Right atrium auricular region (tissue), 2 donors: ENCODE measurements at places on chromosomes 3 and 15.

DNA sequence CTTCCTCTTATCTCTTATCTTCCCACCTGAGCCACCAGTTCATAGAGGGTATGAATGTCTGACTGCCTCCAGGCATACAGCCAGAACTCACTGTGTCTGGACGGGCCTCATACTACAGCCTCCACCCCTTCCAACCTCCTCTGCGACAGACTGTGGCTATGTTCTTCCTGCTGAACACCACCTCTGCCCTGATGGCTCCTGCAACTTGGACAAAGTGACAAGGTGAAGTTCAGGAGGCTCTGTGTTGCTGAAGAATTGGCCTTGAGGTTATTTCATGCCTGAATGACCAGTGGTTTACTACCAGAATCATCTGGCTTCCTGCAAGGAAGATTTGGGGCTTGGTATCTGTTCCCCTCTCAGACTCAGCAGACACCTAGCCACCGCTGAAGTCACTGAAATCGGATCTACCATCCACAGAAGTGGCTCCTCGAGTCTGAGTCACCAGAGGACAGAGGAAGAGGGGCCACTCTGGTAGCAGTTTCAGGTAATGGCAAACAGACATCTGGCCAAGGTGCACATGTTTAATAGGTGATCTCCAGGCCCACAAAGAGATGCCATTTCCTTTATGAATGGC is 14.2 kb upstream of the ULK3 start:
- no peak overlapping the region for H3K4me3 ChIP-seq
- peaks cover 23% of the 10 kb centered on the region for H3K36me3 ChIP-seq
- H3K27me3 ChIP-seq = no peaks in the 10 kb centered on the region
- H3K27ac ChIP-seq = peak overlapping the region; percentile 25
- no peak for DNase-seq
- peaks cover 3% of the 10 kb centered on the region for H3K4me1 ChIP-seq

- H3K27me3 ChIP-seq = no peaks in the 10 kb centered on the region
- no peak for DNase-seq
- H3K27ac ChIP-seq = no peak overlapping the region
- no peak overlapping the region for H3K4me3 ChIP-seq
- H3K4me1 ChIP-seq = no peaks in the 10 kb centered on the region
Measured at GRCh38 chr3:71621825-71622537, 38.5 kb upstream of the FOXP1 start.

- H3K27ac ChIP-seq = peak overlapping the region; percentile 76
- no peaks in the 10 kb centered on the region for H3K27me3 ChIP-seq
- DNase-seq = no peak
- peaks cover 49% of the 10 kb centered on the region for H3K4me1 ChIP-seq
- H3K36me3 ChIP-seq = no peaks in the 10 kb centered on the region
Measured at GRCh38 chr3:13081603-13082360, 8.6 kb upstream of the IQSEC1 start.

DNA sequence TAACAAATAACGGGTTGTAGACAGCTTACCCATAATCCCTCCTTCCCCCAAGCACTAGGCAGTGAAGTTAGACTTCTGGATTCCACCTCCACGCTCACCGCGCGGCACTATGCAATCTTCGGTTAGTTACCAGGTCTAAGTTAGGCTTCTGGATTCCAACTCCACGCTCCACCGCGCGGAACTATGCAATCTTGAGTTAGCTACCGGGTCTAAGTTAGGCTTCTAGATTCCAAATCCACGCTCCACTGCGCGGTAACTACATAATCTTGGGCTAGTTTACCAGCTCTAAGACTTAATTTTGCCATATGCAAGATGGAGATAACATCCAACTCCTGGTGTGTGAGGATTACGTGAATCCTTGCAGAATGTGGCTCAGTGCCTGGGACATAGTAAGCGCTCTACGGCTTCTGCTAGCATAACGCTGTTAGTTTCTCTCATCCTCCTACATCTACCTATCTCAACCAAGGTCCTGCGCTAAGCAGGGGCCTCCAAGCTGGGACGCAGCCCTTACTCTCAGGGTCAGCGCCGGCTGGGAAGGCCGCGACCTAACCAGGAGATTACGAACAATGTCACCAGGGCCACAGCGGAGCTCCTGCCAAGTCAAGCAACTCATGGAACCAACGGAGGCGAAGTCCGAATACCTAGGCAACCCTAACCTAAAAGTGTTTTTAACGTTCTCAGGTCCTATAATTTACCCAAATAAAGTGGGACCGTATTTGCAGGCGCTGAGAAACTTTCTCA is 497 bp upstream of the RPLP1 start:
- peak overlapping the region; percentile 96 for H3K27ac ChIP-seq
- H3K36me3 ChIP-seq = peaks cover 33% of the 10 kb centered on the region
- H3K4me1 ChIP-seq = no peaks in the 10 kb centered on the region
- no peak for DNase-seq

- H3K27ac ChIP-seq = no peak overlapping the region
- H3K27me3 ChIP-seq = no peaks in the 10 kb centered on the region
- DNase-seq = no peak
Measured at GRCh38 chr3:54744291-54744690, 183.6 kb downstream of the LRTM1 start.

- H3K27me3 ChIP-seq = no peaks in the 10 kb centered on the region
- DNase-seq = no peak
- H3K4me3 ChIP-seq = no peak overlapping the region
- H3K4me1 ChIP-seq = peaks cover 14% of the 10 kb centered on the region
Measured at GRCh38 chr3:43369404-43370292, 83.3 kb downstream of the SNRK start.

DNA sequence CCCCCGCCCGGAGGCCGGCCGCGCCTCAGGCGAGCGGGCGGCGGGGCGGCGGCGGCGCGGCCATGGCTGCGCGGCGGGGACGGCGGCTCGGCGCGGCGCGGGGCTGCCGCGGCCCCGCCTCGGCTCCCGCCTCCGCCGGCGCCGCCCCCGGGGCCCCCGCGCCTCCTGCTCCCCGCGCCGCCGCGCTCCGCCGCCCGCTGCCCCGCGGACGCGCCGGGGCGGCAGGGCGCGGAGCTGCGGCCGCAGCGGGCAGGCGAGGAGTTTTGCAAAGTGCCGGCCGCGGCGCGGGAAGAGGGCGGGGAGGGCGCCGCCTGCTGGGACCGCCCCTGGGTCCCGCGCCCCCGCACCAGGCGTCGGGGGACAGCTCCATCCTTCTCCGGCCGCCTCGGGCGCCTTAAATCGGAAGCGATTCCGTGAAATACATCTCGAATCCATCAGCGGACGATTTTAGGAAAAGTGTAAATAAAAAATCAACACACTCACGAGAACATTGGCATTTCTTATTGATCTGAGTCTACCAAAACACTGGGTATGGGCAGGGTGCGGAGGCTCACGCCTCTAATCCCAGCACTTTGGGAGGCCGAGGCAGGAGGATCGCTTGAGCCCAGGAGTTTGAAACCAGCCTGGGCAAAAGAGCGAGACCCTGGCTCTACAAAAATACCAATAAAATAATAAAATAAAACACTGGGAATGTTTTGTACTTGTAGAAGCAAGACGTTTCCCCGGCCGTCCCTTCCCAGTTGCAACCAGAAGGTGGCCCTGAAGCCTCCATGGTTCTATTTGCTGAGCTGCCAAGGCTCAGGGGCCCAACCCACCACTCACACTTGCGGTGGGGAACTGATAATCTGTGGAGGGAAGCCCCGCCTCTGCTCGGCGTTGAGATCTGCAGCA is 136.9 kb downstream of the NUP210 start:
- H3K4me1 ChIP-seq = no peaks in the 10 kb centered on the region
- H3K27ac ChIP-seq = no peak overlapping the region
- DNase-seq = no peak
- H3K36me3 ChIP-seq = no peaks in the 10 kb centered on the region

DNA sequence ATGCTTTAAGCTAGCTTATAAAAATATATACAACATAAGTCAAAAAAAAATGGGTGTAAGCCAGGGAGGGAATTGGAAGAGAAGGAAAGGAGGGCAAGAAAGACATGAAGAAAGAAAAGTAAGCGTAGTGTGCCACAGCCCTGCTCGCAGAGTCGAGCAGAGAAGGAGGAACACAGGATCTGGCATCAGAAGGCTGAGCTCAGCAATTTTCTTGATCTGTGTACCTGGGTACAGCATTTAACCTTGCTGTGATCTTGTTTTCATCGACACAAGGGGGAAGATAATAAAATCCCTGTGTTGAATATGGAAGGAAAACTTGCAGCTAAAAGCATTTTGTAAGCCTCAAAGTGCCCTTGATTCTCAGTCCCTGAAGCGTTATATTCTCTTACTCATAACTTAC is 23.7 kb upstream of the C2CD4B start:
- no peaks in the 10 kb centered on the region for H3K36me3 ChIP-seq
- H3K4me3 ChIP-seq = no peak overlapping the region
- H3K27me3 ChIP-seq = no peaks in the 10 kb centered on the region

- no peaks in the 10 kb centered on the region for H3K27me3 ChIP-seq
- no peak overlapping the region for H3K27ac ChIP-seq
- H3K4me1 ChIP-seq = no peaks in the 10 kb centered on the region
- no peaks in the 10 kb centered on the region for H3K36me3 ChIP-seq
Measured at GRCh38 chr3:182083112-182083511, 371.4 kb downstream of the SOX2 start.

DNA sequence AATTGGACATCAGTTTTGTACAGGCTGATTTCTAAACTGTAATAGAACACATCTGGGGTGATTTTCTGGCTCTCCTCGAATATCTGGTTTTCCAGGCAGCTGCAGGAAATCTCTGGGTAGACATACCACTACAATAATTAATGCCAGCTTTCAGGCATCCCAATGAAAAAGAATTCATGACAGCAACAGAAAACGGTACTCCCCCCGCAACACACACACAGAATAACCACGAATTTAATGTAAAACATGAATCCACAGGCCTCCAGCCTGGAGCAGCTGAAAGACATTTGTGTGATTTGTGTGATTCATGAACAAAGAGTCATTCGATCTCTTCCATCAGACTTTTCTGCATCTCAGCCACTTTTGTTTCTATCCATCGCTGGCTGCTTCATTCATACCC is 262.2 kb downstream of the MAGI1 start:
- no peak for DNase-seq
- no peaks in the 10 kb centered on the region for H3K27me3 ChIP-seq
- H3K4me3 ChIP-seq = no peak overlapping the region
- no peaks in the 10 kb centered on the region for H3K36me3 ChIP-seq
- H3K27ac ChIP-seq = no peak overlapping the region

GRCh38 chr3:41362638-41363559 is 163.6 kb downstream of the CTNNB1 start:
- no peaks in the 10 kb centered on the region for H3K4me1 ChIP-seq
- no peaks in the 10 kb centered on the region for H3K27me3 ChIP-seq
- DNase-seq = no peak
- H3K27ac ChIP-seq = no peak overlapping the region
- no peak overlapping the region for H3K4me3 ChIP-seq
- no peaks in the 10 kb centered on the region for H3K36me3 ChIP-seq

DNA sequence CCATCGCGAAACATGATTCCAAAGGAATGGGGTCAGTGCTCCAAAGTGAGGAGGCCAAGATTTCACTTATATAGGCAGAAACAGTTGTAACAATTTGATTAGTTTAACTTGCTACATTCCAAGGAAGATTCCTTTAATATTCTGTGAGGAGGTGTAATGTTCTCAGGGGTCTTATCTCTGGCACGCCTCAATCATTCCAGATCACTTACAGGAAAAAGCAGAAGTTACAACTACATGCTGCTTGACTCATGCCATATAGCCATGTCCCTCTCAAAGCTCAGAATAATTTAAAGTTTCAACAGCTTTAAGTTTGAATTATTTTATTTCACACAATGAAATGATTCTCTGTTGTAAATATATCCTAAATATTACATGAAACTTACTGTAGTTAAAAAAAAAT is 3.5 kb upstream of the FYTTD1 start:
- H3K4me1 ChIP-seq = peaks cover 24% of the 10 kb centered on the region
- peak overlapping the region; percentile 94 for H3K27ac ChIP-seq
- DNase-seq = no peak
- no peaks in the 10 kb centered on the region for H3K27me3 ChIP-seq
- H3K36me3 ChIP-seq = no peaks in the 10 kb centered on the region
- no peak overlapping the region for H3K4me3 ChIP-seq

DNA sequence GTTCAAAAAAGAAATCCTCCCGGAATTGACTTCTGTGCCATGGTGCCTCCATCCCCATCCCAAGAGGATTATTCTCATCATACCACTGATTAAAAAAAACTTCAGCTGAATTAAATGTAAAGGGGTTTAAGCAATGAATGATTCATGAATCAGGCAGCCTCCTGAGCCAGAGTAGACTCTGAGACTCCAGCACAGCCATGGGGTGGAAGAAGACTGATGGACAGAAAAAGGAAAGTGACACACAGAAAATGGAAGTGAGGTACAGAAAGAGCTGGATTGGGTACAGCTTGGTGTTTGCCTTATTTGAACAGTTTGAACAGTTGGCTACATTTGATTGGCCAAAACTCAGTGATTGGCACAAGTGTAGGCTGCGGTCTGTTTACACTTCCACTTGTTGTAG is 224.8 kb upstream of the ATP10A start:
- no peaks in the 10 kb centered on the region for H3K27me3 ChIP-seq
- H3K4me1 ChIP-seq = peaks cover 2% of the 10 kb centered on the region
